Cardiac ventricle fibroblast (primary cell): ENCODE measurements at places on chromosomes 1 and 21. TPM values are rescaled to one million over a fixed set of nuclear protein-coding genes. Genes with fewer than 3 reads are reported as not detected.

IL6R gene
- total RNA-seq, result 7.7 and 15.4 TPM in 2 replicates

CLIC6 gene
- total RNA-seq, result not detected in 2 replicates

SDE2 gene
- 10.4 and 11.8 TPM in 2 replicates for total RNA-seq

FCRL4 gene
- not detected in 2 replicates for total RNA-seq

THRAP3 gene
- 79.4 and 89.7 TPM in 2 replicates for total RNA-seq

NES gene
- total RNA-seq, result 27.0 and 30.6 TPM in 2 replicates

COL9A2 gene
- 1.1 and 1.3 TPM in 2 replicates for total RNA-seq

PGM1 gene
- total RNA-seq, result 62.9 and 70.3 TPM in 2 replicates

CALML6 gene
- total RNA-seq, result 0.10 and 0.44 TPM in 2 replicates

MYBPHL gene
- total RNA-seq, result not detected in 2 replicates

TDRD10 gene
- total RNA-seq, result 0.37 and 0.49 TPM in 2 replicates

FCRL1 gene
- total RNA-seq, result not detected in 2 replicates

SYT14 gene
- total RNA-seq, result 0.05 and 0.19 TPM in 2 replicates

GLUL gene
- 193 and 206 TPM in 2 replicates for total RNA-seq
